ENCODE measurements at places on chromosomes 5 and 9.
A peak's percentile ranks its signal among the peaks of the same experiment; 100 is the strongest.

- DNase-seq, result no peak
These were observed 383.3 kb downstream of the PSAT1 start for GRCh38 chr9:78680196-78680595.

GRCh38 chr5:162593881-162594280 is 526.3 kb downstream of the GABRG2 start:
- DNase-seq, result no peak

DNA sequence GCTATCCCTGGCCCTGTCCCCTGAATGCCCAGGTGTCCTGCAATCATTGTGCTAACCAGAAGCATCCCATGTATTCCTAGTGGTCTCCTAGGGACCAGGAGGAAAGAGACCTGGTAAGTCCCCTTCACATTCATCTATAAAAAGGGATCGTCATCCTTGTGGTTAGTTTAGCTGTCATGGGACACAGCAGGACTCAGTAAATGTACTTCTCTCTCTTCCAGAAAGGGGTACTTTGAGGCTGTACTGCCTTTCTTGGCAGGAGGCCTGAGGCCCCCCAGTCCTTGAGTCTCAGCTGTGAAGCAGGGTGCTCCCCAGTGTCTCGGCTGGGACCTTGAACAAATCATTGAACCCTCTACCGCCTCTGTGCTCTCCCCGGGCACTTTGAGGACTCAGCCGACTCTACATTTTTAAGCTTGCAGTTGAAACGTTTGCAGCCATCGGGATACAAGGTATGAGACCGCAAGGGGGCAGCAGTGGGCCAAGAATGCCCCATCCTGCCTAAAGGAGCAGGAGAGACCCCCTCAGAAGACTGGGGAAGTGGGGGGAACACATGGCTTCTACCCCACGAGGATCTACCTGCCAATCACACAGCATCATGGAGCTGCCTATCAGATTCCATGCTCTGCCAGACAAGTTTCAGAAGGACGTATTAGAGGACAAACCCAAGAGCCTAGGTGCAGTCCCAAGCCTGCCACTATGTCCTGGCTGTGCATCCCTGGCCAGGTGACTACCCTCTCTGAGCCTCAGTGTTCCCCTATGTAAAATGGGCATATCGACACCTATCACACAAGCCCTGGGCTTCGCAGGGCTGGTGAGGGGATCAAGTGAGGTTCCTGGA is 2.4 kb upstream of the PHYKPL start:
- DNase-seq, result peak; percentile 89

DNA sequence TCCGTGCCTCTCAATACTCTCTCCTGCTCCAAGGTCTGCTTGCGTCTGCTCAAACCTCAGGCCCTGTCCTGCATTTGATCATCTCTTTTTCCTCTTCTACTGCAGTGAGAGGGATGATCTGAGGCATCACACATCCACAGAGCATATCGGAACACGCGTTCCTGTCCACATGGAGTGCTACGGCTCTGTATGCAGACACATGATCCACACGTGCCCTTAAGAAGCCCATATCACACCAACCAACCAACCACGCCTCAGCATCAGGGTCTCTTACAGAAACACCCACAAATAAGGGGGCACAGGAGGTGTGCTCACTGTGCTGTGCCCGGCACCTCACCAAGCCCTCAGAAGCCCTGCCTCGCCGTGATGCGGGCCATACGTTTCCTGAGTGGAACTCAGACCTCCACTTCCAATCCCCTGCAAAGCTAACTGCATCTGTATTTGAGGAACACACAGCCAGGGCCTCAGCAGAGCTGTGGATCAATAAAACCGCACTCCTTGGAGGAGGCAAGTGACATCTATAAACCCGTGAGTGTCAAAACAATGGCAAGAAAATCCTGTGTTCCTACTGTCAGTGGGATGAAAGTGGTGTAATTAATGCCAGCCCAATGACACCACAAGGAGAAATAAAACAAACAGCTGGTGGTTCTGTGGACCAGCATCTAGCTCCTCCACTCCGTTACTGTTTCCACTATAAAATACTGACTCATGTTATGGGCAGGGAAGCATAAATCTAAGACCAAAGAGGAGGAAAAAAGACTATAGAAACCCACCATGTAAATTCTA is 40.4 kb downstream of the AK8 start:
- DNase-seq, result no peak

GRCh38 chr9:69806627-69807026 is 14.0 kb upstream of the CFAP95 start:
- no peak for DNase-seq

GRCh38 chr5:100469767-100470166 is 65.4 kb upstream of the FAM174A start:
- no peak for DNase-seq

GRCh38 chr5:120365656-120366446 is 98.2 kb upstream of the PRR16 start:
- no peak for DNase-seq
